ENCODE measurements at places on chromosomes 13 and 19.

DNA sequence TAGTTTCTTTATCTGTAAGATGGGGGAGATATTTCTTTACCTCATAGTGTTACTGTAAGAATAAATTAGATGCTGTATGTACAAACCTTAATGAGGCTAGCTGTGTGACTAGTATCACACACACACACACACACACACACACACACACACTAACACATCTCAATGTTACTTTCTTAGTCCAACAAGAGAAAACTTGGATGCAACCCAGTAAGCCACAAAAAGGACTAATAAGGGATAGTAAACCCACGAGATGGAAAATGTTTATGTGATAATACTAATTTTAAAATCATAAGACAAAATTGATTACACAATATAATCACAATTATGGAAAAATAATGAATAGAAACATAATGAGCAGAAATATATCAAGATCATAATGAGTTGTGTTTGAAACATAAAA is 437.7 kb upstream of the ZNF507 start:
- no peak for DNase-seq

DNA sequence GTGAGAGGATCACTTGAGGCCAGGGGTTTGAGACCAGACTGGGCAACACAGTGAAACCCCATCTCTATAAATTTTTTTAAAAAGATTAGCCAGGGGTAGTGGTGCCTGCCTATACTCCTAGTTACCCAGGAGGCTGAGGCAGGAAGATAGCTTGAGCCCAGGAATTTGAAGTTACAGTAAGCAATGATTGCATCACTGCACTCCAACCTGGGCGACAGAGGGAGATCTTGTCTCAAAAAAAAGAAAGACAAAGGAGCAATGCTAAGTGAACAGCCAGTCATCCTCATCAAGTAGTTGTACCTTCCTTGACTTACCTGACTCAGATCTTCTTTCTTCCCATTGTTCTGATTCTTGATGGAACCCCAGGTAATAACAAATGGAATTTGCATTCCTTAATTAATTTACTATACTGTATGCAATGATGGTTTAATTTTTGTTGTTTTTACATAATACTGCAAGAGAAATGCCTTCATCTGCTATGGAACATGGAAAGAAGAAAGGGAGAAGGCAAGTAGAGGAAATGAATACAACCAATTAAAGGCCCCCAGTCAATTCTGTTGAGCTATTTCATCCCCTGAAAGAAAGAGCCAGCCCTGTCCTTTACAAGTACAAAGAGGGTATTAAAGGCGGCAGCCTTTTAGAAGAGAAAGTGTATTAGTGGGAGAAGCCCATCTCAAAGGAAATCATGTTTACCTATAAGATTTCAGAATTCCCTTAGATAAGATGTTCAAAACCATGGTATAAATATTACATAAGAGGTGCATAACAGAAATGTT is 316.7 kb downstream of the DIAPH3 start:
- DNase-seq: no peak

- DNase-seq: peak; percentile 16
Measured at GRCh38 chr19:16521715-16522289, 20.4 kb downstream of the CHERP start.

DNA sequence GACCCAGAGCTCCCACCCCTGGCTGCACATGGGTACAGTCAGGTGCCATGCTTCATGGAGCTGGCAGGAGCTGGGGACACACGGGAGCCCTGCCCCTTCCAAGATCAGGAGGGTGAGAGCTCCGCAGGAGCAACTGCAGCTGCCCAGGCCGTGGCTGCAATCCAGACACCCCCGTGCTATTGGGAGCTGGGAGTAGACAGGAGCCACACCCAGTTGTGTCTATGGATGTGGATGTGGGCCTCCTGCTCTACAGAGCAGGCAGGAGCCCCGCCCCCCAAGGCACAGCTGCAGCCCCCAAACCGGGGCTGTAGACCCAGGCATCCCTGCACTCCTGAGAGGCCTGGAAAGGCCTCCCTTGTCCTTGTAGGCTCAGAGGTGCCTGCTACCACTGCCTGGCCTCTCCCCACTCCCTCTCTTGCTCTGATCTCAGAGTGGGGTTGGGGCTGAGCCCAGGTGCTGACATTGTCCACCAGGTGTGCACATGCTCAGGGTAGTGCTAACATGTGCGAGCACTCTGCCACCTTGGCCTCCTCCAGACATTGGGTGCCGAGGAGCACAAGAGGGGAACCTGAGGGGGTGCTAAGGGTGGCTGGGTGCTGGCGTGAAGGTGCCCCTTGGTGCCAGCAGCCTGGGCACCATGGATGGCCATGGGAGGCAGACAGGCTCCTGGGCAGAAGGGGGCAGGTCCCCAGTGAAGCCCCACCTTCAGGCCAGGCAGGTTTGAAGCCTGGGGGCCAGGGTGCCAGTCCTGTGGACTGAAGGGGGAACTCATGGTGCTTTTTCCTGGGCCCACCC is 8.0 kb upstream of the BAX start:
- DNase-seq: no peak

GRCh38 chr13:46171739-46172138 is 10.2 kb downstream of the LCP1 start:
- no peak for DNase-seq

GRCh38 chr19:46111376-46111775 is 13.1 kb downstream of the IGFL3 start:
- no peak for DNase-seq

- no peak for DNase-seq
Measured at GRCh38 chr19:39997638-39998216, 867 bp downstream of the ZNF546 start.

DNA sequence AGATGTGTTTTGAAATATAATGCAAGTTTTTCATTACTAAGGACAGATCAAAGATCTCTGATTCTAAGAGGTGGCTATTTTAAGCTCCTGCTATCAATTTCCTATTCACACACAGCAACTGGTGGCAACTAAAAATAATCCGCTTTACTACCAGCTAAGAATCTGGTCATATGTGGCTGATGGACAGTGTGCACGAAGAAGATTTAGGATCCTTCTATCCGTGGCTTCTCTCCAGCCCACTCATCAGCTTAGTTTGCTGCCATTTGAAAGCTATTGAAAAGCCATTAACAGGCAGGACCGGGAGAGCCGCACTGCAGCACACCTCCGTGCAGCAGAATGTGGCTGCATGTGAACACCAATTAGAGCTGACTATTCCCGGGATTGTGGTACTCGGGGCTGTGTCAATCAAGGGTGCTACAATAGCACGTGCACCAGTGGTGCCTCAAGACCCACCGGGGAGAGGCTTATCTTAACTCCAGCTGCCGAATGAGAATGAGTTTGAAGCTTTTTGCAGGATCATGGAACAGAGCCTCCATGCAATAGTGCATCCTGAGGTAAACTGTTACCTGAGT is at the start of gene MYO16:
MYO16 (plus strand) TSS at position 431 of the 572 bp plus-strand sequence. CDS start 234 bp downstream, outside the sequence.
- no peak for DNase-seq

DNA sequence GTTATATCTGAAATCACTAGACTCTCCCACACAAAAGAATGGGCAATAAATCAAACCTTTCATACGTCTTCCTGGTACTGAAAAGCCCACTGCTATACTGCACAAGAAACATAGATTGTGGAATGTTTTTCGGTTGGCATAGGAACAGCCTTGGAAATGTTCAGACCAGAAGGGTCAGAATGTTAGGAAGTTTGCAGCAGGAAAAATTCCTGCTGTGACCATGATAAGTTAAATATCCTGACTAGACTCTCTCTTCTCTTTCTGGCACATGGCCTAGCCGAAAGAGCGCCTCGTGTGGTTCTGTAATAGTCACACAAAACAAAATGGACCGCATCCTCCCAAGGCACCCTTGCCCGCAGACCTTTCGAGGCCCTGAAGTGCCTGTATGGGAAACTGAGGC is 427.2 kb downstream of the COG6 start:
- DNase-seq: no peak

DNA sequence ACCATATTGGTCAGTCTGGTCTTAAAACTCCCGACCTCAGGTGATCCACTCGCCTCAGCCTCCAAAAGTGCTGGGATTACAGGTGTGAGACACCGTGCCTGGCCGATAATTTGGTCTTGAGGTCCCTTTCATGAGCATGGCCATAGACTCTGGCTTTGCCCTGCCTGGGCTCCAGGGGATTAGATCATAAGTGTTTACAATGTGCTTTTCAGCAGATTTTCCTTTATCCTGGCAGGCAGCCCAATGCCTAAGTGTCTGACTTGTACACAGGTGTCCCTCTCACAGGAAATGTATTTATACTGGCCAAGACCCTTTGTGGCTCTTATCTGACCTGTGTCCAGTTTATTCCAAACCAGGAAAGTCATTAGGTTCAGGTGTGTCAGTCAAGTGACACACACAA is 15.9 kb downstream of the BCAM start:
- DNase-seq: no peak

GRCh38 chr13:59519819-59520218 is 643.9 kb downstream of the DIAPH3 start:
- no peak for DNase-seq

GRCh38 chr13:31037874-31038500 is 105.5 kb downstream of the TEX26 start:
- no peak for DNase-seq

GRCh38 chr13:99871249-99871898 is 100.2 kb downstream of the ZIC5 start:
- DNase-seq: no peak

DNA sequence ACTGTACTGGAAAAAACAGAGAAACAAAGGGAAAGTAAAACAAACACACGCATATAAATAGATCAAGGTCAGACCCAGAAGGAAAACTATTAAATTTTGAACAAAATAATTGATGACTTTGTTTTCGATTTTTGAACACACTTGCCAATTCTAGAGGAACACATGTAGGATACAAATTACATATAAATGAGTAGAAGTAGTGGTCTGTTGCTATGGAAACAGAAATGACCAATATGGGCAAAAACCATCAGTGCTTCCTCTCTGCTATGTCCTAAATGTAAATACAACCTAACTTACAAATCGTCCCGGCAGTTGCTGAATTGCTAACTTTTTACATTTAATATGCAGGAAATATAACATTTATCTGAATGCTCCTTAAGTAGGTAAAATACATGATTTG is 65.2 kb upstream of the POSTN start:
- DNase-seq: no peak

DNA sequence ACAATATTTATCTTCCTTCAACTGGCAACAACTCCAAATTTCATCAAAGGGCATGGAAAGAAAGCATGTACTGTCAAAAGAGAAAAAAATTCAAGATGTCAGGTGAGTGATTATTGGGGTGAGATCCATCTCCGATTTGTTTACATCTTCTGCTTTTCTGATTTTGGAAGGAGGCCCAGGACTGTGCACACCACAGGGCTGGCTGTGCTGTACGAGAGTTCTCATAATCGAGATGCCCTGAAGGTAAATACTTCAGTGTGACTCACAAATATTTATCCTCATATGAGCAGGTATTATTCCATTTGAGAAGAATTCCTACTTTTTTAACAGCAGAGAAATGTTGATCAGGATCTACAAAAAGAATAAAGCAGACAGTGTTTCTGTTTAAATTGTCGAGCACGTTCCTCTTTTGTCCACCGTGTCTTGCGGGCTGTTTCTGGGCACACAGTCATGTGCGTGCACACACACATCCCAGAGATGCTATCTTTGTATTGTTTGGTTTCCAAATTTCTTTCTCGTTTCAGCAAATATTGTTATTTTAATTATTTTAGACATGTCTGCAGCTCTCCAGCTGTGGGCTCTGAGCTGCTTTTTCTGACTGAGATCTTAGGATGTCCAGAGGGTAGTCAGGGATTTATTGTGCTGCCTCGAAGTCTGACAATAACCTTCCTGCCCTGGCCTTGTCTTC is 103.8 kb downstream of the KL start:
- DNase-seq: no peak

DNA sequence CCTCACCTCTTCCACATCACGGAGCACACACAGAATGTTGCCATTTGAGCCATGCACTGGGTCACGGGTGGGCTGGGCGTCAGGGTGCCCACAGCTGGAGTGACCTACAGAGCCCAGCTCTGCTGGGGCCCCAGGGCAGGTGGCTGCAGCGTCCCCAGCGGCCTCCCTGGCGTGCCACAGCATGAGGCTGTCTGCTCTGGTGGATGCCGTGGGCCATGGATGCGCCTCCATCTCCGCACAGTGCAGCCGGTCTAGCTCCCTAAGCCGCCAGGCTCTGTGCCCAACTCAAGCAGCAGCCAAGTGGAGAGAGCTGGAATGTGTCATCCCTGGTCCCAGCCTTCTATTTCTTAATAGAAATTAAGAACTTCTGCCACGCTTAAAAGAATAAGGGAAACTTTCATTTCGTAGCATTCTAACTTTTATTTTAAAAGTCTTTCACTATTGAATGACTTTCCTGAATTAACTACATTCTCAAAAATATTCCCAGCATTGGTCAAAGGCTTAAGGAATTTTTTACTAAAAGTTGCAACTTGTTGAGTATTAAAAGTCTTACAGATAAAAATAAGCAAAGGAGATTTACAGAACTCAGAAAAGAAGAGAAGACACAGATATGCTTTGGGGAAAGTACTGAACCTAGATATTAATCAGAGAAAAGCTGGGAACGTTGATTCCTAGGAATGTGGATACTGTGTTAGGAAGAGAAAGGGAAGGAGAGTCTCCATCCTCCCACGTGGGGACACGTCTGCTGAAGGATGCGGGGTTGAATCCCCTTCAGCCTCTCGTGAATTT is 59.3 kb downstream of the ATP11A start:
- no peak for DNase-seq

DNA sequence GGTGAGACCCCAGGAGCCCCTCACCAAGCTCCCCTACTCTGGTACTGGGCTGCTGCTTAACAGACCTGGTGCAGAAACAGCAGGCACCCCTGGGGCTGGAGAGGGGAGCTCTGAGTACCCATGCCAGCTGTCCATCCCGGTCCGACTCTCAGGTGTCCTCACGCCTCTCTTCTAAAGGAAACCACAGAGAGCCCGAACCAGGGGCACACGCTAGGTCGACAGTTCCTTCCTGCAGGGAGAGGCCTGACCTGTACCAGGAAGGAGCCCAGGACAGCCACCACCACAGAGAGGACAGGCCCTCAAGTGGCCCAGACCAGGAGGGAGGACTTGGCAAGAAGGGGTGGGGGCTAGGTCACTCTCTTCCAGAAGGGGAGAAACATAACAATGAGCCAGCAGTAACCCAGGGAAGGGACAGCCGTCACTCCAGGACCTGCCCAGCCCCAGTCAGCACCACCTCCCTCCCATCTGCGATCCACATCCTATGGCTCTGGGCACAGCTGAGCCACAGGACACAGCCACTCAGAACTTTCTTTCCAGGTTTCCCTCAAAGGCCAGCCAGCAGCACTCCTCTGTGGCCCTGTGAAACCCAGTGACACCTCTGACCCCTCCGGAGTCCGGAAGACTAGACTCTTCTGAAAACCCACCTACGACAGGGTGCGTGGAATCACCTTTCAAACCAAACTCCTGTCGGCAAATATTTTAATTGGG is 13.0 kb upstream of the SLC35E1 start:
- DNase-seq: no peak

DNA sequence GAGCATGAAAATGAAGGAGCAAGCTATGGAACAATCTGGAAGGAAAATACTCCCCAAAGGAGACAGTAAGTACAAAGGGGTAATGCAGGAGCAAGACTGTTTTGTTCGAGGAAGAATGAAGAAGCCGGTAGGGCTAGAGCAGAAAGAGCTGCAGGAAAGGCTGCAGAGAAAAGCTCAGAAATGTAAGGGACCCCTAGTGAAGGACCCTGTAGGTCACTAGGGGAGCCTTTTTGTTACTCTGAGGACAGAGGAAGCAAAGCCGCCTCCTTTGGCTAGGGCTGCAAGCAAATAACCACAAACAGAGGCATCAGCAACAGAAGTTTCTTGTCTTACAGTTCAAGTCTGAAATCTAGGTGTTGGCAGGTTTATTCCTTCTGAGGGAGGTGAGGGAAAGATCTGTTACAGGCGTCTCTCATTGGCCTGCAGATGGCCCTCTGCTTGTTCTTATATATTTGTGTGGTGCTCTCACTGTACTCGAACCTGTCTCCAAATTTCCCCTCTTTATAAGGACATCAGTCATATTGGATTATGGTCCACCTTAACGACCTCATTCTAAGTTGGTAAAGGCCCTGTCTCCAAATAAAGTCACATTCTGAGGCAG is 362.3 kb downstream of the COG6 start:
- DNase-seq: no peak

Data from 8988T (cell line).